Foreskin melanocyte (primary cell): ENCODE measurements at places on chromosomes 6 and 20.
A peak's percentile ranks its signal among the peaks of the same experiment; 100 is the strongest.

DNA sequence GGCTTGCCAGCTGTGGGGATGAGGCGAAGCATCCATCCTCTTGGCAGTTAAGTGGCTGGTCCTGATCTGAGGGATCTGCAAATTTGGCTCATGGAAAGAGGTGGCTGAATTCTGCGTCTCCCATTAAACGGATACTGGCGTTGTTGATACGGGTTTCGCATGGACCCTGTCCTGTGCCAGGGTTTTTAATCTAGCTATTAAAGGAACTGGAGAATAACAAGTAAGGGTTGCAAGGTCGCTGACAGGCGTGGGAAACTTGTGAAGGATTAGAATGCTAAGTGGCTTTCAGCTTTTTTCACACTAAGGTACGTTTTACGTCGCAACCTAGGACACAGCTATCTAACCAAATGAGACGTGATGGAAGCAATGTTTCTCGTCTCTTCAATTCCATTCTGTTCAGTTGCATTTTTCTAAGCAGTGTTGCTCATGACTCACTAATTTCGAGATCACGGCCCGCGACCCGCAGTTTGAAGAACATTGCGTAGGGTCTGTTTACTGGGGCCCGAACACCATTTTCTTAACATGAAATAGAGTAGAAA is 852 bp downstream of the GMNN start:
- peak; percentile 21 for DNase-seq

DNA sequence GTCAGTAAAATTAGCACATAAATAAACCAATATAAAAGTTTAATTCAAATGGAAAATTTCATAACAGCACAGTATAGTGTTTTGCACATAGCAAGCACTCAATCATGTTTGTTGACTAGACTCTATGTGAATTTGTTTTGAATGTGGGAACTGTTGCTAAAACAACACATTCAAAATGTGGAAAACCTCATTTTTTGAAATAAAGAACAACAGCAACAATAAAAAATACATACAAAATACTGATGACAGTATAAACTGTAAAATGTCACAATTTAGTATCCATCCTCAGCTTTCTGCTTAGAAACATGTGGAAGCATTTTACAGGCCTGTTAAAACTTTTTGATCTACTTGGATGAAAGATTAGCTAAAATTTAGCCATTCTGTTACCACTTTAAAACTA is 47.4 kb downstream of the HDAC2 start:
- no peak for DNase-seq

DNA sequence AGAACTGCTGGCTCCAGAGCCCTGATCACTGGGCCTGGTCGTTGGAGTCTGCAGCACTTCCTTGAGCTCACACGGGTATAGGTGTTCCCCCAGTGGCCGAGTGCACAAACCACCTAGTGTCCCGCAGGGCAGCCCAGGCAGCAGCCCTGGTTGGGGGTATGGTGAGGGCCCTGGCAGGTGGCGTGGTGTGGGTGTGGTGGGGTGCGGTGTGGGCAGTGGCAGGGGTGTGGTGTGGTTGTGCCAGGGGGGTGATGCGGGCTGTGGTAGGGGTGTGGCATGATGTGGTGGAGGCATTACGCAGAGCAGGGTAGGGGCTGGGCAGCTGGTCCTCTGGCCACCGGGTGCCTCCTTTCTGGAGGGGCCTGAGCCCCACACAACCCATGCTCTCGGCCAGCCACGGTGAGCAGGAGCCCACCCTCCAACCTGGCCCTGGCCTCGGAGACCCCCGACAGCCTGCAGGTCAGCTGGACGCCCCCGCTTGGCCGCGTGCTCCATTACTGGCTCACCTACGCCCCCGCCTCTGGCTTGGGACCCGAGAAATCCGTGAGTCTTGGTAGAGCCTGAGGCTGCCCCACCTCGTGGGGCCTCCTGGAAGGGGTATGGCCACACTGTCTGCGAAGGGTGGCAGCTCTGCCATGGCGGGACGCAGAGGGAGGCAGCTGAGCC is 20.5 kb downstream of the COL20A1 start:
- DNase-seq = no peak

DNA sequence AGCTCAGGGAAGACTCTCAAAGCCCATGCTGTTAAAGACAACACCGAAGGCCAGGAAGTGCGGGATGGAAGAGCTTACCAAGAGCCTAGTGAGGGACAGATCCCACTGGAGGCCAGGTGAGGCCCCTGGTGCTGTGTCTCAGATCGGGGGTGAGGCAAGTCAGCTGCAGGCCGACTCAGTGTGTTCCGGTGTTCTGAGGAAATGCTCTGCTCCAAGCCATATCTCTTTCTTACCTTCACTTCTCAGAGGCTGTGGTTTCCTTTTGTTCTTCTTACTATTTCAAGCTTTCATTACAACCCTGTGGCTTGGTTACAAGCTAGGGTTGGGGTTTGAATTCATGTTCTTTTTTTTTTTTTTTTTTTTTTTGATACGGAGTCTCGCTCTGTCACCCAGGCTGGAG is 114.3 kb upstream of the ZFP64 start:
- no peak for DNase-seq

- no peak for DNase-seq
These were observed 156.5 kb upstream of the FBXL4 start for GRCh38 chr6:99104218-99104617.

GRCh38 chr6:18837013-18837412 is 449.9 kb downstream of the RNF144B start:
- DNase-seq = no peak
